ENCODE measurements at places on chromosomes 5 and 9. TPM values are rescaled to one million over a fixed set of nuclear protein-coding genes. Genes with fewer than 3 reads are reported as not detected.

Gene MLANA
- polyA plus RNA-seq: 0.14 TPM

Gene ADGRD2
- not detected for polyA plus RNA-seq

Gene C5orf52
- not detected for polyA plus RNA-seq

Gene PCDHB11
- polyA plus RNA-seq: not detected

Gene MARCOL
- not detected for polyA plus RNA-seq
